ENCODE measurements at places on chromosomes 7 and 10.
A peak's percentile ranks its signal among the peaks of the same experiment; 100 is the strongest.

- no peak for ATAC-seq
Measured at GRCh38 chr7:47685712-47686376, 103.9 kb upstream of the TNS3 start.

- no peak for ATAC-seq
Measured at GRCh38 chr7:126495001-126495400, 757.7 kb downstream of the GRM8 start.

DNA sequence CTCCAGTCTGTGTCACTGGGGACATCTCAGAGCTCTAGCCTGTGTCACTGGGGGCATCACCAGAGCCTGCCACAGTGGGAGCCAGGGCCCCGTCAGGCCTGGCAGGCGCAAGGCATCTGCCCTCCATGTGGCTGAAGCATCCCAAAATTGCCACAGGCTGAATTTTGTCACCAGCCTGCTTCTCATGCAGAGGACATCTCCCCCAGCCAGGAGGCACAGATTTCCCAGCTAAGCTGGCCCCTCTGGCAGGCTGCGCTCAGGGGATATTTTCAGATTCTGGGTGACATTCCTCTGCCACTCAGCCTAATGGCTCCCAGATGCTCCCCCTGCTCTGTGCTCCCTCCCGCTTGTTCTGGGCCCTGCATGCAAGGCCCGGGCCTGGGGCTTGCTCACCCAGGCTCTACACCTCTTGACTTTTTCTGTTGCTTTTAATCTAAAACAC lies 64.6 kb downstream of the COL13A1 start:
- ATAC-seq, result peak; percentile 23

DNA sequence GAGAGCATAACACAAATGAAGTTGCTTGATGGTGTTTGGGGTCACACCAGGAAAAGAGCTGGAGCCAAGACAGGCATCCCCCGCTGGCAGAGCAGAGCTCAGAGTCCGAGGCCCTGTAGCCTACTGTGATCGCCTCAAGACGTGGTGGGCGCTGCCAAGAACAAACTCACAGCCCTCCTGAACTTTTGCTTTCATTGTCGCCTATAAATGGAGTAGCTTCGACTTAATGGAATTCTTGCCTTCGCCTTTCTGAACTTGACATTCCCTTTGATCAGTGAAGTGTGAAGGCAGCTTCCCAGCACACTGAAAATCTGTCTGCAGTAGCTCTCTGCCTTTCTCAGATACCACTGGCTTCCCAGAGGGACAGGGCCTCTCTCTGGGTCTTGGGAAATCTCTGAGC lies 21.3 kb downstream of the CPXM2 start:
- peak; percentile 11 for ATAC-seq

DNA sequence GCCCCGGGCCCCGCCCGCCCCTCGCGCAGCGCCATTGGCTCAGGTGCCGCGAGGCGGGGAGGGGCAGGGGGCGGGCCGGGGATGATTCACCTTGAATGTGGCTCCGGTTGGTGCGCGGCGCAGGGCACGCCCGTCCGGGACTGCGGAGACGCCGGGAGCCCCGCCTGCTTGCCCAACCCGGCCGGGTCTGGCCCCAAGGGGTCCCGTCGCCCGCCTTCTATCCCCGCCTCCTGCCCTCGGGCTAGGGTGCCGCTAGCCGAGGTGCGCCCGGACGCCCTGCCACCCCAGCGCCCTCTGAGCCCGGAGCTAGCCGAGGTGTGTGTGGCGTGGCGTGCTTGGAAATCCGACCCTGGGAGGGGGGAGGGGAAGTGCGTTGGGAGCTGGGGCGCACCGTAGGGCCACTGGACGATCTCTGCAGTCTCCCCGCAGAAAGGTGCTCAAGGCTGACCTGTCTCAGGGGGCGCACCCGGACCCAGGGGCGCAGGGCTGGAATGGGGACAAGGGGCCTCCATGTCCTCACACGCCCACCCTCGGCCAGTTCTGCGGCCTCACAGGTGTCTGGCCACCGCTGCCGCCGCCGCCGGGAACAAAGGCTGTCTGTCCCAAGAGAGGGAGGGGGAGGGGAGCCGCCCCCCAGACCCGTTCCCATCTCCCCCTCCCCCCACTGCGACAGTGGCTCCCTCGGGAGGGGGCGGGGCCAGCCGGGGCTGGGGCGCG lies 168.9 kb downstream of the NRF1 start:
- no peak for ATAC-seq

DNA sequence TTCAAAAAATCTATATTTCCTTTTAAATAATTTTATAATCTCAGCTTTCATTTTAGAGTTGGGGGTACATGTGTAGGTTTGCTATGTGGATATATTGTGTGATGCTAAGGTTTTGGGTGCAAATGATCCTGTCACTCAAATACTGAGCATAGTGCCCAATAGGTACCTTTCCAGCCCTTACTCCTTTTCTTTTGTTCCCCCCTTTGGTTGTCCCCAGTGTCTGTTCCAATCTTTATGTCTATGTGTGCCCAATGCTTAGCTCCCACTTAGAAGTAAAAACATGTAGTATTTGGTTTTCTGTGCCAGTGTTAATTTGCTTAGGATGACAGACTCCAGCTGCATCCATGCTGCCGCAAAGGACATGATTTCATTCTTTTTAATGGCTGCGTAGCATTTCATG lies 103.6 kb downstream of the ZEB1 start:
- ATAC-seq, result no peak

- ATAC-seq, result no peak
Measured at GRCh38 chr7:42144604-42145003, 92.4 kb downstream of the GLI3 start.

- no peak for ATAC-seq
Measured at GRCh38 chr10:26407406-26407969, 30.7 kb upstream of the APBB1IP start.

GRCh38 chr10:114647545-114648138 lies 10.4 kb downstream of the ABLIM1 start:
- ATAC-seq, result no peak

DNA sequence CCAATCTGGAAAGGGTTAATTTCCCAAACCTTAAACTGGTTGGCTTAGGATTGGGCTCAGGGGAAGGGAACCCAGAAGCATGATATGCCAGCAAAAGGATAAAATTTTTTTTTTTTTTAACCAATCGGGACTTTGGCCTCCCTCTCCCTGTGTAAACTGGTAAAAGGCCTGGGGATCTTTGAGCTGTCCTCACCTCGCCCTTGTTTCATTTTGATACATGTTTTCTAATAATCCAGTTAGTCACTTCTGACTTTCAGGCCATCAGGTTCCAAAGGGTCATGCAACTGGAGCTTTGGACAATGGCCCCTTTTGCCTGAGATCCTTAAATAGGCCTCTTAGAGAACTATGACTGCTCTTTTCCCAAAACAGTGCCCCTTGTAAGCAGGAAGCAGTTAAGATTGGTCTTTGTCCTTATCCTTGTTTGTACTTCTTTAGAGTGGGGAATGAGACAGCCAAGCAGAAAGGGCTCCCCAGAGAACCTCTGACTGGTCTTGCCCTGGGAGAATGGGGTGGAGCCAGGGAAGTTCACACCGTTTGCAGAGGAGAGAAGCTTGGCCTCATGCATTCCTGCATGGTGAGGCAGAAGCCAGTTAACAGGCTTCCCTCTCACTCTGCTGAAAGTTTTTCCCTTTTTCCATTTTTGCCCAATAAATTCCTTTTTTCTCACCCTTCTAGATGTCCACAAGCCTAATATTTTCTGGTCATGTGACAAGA lies 424.2 kb upstream of the CNTNAP2 start:
- no peak for ATAC-seq

DNA sequence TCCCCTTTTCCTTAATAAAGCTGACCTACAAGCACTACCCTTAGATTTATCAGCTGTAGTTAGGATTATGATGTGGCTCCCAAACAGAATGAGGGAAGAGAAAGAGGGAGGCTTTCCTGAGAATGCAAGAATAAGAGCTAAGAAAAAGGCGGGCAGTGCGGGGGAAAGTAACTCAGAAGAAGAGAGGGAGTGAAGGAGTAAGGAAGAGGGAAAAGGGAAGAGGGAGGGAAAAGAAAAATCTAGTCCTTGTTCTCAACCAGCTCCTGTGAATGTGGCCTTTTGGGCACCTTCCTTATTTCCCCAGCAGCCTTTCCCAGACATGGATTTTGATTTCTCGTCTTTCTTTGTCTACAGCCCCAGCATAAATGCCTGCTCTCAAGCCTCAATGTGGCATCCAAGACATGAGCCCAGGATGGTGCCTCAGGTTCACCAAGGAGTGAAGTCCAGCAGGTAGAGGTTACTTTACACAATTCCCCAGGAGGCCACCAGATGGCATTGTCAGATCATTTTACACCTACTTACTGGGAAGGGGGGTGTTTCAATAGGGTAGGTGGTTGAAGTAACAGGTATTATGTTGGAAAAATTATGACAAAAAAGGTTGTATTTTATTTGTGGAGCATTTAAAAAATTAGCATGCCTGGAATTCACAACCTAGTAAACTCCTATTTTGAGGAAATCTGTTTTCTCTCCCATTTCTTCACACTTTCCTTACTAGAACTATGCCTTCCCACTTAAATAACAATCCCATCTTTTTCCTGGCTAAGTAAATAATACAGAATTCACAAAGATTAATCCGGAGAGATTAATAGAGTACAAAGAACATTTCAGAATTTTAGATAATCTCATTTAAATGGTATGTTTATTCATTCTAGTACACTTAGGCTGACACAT lies 106.5 kb downstream of the HTR7 start:
- no peak for ATAC-seq

- ATAC-seq, result no peak
Measured at GRCh38 chr10:102121739-102122372, 1.7 kb upstream of the LDB1 start.

- no peak for ATAC-seq
Measured at GRCh38 chr7:8582728-8583127, 149.3 kb downstream of the NXPH1 start.

- no peak for ATAC-seq
Measured at GRCh38 chr10:123906296-123906695, 14.7 kb upstream of the CPXM2 start.

DNA sequence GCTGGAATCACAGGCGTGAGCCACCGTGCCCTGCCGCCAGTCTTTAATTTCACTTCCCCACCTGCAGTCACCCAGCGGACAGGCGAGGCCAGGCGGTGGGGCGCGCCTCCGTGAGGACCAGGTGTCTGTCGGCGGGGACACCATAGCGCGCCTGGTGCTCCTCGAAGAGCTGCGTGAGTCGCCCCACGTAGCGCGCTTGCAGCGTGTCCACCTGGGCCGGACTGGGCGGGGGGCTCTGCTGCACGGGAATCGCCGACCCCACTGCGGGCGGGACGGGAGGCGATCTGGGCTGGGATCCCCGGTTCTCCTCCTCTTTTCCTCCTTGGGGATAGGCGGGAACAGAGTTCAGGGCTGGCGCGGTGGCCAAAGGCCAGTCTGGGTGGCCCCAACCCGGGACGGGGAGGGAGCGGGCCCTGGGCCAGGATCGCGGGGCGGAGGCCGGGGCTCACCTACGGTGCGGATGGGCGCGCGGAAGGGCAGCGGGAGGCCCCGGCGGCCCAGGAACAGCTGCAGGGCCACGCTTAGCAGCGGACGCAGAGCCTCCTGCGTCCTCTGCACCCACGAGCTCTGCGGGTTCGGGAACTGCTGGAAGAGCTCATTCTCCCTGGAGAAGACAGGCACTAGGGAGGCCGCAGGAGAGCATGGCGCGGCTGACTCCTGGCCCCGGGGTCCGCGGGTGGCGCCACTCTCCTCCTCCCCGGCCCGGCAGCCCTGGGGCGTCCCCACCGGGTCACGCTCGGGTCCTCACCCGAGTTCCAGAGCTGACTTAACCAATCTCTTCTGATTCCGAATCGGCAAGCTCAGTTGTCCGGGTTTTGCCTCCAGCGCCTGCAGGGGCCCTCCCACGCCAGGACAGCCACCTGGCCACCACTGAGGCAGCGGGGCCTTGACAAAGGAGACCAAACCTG lies 1.1 kb upstream of the MOGAT3 start:
- ATAC-seq, result no peak

GRCh38 chr7:24652251-24652939 lies 79.1 kb downstream of the PALS2 start:
- no peak for ATAC-seq

- no peak for ATAC-seq
Measured at GRCh38 chr10:47042199-47042473, 130.9 kb downstream of the PTPN20 start.

GRCh38 chr7:141220263-141220880 lies 146.5 kb downstream of the TMEM178B start:
- ATAC-seq, result no peak

DNA sequence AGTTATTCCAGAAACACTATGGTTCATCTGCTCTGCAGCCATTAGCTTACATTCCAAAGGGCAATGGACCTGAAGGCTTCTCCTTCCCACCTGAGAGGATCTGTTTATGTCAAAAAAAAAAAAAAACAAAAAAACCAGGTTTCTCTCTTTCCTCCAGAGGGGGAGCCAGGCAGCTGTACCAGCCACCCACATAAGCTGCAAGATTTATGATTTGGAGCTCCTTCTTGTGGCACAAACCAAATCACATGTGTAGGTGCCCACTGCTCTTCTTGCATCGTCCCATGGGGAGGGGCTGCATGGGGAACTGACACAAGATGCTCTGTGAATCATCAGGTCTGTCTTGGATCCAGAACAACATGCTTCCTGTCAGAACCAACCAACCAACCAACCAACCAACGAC lies 231.6 kb upstream of the IGFBP3 start:
- ATAC-seq, result no peak

DNA sequence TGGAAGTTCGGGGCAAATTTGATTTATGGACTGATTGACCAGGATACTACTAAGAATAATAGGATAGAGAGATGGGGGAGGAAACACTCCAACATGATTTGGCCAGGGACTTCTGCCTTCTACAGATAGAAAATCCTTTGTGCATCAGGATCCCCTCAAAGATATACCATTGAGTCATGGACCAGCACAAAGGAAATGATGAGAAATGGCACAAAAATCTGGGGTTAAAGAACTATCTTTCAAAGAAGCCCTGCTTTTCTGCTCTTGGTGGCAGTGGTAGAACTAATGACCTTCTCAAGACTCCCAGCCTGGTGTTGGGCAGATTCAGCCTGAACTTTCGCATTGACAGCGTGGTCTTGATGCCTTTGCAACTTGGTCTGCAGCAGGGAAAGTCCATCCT lies 27.6 kb upstream of the LAMB1 start:
- no peak for ATAC-seq

- no peak for ATAC-seq
Measured at GRCh38 chr7:134639683-134640279, 6.9 kb upstream of the BPGM start.

GRCh38 chr7:47622946-47623640 lies 41.2 kb upstream of the TNS3 start:
- ATAC-seq, result peak; percentile 80
